Coronary artery (tissue), 2 donors: ENCODE measurements at places on chromosomes 4 and X.

DNA sequence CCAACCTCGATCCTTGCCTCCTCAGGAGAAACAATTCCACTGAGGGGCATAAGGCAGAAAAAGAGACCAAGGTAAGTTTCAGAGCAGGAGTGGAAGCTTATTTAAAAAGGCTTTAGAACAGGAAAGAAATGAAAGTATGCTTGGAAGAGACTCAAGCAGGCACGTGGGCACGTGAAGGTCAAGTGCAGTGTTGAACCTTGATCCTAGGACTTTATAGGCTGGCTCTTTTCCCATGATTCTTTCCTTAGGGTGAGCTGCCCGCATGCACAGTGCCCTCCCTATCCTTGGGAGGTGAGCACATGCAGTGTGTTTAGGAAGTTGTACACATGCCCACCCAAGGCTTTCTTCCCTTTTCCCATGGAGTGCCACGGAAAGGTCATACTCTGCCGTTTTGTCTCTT, 4.0 kb upstream of the PI4K2B start:
- DNase-seq, result no peak

DNA sequence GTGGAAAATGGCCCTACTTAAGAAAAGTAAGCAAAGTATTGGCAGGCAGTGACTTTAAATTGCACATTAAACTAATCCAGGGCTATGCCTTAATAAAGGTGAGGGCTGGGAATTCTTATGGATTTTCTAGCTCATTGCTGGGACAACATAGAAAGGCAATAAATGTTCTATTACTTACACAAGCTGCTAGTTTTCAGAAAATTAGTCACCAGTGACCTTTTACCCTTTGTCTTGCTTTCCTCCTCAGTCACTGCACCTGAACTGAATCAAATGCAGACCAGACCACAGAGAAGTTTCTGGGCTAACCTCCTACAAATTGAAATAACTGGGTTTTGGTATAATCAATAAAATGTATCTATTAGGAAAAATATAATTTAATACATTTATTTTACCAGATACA, 694.4 kb upstream of the FAM241A start:
- no peak for DNase-seq

DNA sequence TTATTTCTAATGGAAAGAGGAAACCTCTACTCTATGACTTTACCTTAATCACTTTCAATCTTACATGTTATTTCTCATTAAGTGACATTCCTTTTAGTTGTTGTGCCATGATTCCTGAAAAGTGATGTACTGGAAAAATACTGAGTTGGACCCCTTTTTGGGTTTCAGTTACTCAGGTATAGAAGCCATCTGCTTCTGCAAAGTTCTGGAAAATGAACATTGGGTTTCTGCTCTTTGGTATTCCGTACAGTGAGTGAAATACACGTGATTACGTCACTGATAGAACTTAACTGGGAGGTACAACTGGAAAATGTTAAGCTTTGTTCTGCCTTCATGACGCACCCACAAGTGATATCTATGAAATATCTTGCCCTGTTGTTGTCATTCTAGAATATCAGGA, 114.7 kb downstream of the MID1 start:
- no peak for DNase-seq

GRCh38 chr4:12894062-12894461, 590.1 kb downstream of the RAB28 start:
- no peak for DNase-seq

- no peak for DNase-seq
Measured at GRCh38 chrX:150887906-150888465, 10.5 kb downstream of the CD99L2 start.
